HEK293T (cell line): ENCODE measurements at places on chromosomes 12 and 14.

DNA sequence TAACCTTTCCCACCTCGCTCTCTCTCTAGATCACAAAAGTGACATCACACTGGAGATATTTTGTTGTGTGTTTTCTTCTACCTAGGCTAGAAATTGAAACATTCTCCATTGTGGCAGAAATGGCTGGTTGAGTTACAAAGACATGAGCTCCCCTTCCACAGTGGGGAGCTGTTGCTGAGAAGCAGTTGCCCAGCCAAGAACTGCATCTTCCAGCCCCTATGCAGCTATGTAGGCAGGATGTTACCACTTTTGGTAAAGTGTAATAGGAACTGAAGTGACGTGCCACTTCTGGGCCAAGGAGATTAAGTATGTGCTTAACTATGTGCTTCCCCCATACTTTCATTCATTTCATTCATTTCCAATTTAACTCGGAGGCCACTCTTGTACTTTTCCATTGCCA lies 138.7 kb upstream of the E2F7 start:
- peak; percentile 9 for DNase-seq

DNA sequence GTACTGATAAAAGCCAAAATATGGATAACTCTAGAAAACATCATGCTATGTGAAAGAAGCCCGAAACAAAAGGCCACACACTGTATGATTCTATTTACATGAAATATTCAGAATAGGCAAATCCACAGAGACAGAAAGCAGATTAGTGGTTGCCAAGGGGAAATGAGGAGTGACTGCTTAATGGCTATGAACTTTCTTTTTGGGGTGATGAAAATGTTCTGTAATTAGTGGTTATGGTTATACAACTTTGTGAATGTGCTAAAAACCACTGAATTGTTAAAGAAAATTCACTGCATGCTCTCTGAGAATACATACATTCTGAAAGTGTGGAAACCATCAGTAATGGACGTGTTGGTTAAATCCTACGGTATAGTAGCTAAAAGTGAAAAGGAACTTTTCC lies 39.9 kb upstream of the STON2 start:
- no peak for DNase-seq

DNA sequence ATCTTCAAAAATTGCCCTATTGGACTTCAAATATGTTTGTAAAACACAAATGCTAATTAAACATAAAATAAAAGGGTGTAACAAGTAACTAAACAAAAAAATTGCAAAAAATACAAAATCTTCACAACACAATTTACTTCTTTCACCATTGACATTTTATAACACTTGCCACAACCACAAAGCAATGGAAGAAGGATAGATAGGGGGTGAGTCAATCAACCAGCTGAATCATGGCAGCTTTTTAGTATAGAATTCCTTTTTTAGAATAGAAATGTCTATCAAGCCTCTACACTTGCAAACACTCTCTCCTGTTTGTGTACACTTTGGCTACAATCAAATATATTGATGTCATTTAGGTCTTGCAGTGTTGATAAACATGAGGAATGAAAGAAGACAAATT lies 232.7 kb downstream of the SLC16A7 start:
- DNase-seq: no peak

GRCh38 chr14:104682107-104682593 lies 7.3 kb upstream of the INF2 start:
- no peak for DNase-seq

GRCh38 chr12:76883811-76884210 lies 5.0 kb upstream of the CSRP2 start:
- no peak for DNase-seq

DNA sequence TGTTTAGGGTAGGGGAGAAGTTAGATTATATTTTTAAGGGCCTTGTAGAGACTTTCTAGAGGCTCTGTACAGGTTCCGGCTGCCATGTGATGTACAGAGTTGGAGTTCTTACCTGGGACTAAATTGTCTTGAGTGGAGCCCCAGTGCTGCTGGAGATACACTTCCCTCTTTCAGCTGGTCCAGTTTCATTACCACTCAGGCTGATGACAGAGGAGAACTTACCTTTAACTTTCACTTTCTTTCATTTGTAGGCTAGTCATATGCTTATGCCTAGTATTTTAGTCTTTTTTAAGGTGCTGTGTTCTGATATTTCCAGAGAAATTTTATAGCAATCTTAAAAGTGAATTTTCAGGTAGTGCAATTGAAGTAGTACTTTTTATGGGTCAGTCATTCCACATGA lies 117.3 kb downstream of the ERC1 start:
- DNase-seq: no peak

DNA sequence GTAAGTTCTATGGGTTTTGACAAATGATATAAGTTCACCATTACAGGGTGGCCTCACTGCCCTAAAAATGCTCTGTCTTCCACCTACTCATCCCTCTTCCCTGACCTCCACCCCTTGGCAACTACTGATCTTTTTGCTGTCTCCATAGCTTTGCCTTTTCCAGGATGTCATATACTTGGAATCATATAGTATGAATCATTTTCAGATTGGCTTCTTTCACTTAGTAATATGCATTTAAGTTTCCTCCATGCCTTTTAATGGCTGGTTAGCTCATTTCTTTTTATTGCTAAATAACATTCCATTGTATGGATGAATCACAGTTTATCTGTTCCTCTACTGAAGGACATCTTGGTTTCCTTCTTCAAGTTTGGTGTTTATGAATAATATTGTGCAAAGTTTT lies 14.0 kb upstream of the PEX5 start:
- DNase-seq: no peak

GRCh38 chr12:116955382-116956021 lies 44.8 kb downstream of the FBXW8 start:
- DNase-seq: no peak

DNA sequence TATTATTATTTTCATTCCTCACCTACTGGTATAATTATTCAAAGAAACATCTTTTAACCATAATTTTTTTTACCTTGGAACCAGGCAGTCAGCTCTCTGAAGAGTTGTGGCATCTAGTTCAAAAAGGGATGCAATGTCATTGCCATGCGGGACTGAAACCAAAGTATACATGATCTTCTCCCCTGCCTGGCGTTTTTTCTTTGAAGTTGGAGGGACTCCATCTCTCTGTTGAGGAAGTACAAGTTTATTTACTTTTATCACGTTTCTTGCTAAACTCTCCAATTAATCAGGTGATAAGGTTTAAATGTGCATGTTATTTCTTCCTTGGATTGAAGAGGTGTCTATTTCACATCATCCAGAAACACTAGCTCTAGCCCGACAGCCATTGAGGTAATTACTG lies 146.6 kb downstream of the ITPR2 start:
- DNase-seq: no peak

DNA sequence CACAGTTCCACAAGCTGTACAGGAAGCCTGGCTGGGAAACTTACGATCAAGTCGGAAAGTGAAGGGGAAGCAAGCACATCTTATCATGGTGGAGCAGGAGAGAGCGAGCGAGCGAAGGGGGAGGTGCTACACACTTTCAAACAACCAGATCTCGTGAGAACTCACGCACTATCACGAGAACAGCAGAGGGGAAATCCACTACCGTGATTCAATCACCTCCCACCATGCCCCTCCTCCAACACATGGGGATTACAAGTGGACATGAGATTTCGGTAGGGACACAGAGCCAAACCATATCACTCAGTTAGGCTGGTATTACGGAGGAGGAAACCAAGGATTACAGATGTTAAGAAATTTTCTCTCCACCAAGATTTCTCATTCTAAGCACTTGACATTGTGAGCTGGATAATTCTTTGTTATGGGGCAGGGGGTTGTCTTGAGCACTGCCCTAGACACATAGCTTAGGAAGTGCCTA lies 262.0 kb upstream of the G2E3 start:
- DNase-seq: no peak

- DNase-seq: no peak
These were observed 16.2 kb downstream of the ZNF664 start for GRCh38 chr12:123989168-123989567.

DNA sequence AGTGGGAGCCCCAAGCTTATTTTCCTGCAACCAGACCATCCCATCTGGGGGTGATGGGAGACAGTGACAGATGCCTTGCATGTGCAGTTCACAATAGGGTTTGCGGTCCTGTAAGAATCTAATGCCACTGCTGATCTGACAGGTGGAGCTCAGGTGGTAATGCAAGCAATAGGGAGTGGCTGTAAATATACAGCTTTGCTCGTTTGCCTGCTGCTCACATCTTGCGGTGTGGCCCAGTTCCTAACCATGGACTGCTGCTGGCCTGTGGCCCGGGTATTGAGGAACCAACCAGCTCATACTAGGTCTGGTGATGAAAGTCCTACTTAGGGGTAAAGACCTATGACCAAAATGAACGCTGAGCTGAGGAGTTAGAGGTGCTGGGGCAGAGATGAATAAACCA lies 36.1 kb upstream of the CCDC88C start:
- DNase-seq: no peak

DNA sequence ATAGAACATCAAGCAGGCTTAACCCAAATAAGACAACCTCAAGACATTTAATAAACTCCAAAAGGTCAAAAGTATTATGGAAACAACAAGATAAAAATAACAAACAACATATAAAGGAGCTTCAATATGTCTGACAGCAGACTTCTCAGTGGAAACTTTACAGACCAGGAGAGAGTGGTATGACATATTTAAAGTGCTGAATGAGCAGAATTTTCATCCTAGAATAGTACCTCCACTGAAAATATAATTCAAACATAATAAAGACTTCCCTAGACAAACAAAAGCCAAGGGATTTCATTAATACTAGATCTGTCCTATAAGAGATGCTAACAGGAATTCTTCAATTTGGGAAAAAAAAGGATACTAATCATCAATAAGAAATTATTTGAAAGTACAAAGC lies 1005.0 kb downstream of the TMTC2 start:
- no peak for DNase-seq

DNA sequence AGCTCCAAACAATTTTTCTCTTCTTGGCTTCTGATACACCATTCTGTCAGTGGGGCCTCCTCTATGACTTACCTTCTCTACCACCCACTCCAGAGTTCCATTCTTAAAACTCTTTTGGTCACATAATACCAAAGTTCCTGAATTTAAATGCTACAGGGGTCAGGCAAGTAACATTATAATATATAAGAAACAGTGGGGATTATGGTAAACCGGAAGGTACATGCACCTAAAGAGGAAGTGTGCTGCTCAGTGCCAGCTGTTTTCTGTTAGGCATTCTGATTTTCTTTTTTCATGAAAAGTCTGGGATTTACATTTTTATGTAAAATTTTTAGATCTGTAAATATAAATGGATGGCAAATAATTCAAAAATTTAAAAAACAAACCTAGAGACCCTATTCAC lies 39.9 kb downstream of the SOS2 start:
- no peak for DNase-seq

DNA sequence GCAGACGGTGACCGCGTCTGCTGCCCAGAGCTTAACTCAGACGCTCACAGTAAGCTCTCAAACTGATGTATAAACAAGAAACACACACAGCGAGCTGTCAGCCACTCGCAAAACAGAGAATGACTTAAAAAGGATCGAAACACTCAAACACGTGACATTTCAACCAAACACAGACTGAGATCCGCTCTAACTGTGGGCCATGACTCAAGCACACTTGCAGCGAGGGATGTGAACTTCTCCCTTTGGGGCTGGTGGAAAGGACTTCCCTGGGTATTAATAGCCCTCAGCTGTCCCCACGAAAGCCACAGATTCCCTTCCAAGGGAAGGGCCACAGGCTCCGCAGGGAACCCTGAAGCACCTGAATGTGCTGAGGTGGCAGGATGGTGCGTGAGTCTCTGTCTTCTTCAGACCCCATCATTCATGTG lies 29.1 kb downstream of the CCDC88C start:
- DNase-seq: no peak

DNA sequence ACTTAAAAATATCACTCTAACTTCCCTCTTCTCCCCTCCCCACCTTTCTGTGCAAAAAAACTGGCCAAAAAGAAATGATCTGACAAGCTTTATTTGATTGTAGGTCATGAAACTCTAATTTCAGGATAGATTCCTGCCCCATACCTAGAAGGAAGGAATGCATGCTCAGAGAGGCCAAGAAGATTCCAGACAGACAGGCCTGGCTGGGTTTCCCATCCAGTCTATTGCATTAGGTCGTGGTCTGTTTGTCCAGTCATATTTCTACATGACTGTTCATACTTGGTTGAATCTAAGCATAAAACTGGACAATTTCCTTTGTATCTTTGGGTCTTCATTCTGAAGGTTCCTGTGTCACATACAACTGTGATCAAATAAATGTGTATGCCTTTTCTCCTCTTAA lies 20.0 kb upstream of the SLC15A5 start:
- no peak for DNase-seq

DNA sequence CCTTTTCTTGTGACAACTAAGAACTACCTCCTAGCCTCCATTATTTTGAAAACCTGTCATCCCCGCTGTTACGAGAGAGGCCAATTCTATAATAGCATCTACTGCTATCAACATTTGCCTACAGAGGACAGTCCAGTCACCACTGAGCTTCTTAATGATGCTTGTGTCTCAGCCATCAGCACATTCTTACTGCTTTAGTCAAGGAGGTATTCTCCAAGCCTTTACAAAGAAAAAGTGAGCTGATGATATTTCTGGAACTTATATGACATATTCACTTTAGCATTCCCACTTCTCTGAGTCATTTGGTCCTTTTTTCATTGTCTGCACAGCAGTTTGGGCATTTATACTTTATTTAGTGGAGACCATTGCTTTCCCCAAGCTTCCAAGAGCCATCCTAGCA lies 497.7 kb upstream of the RPL10L start:
- no peak for DNase-seq
